ENCODE measurements at places on chromosomes 7 and 10. TPM values are rescaled to one million over a fixed set of nuclear protein-coding genes. Genes with fewer than 3 reads are reported as not detected.

INPP5F gene
- 12.4 TPM for total RNA-seq

SLC26A5 gene
- total RNA-seq: not detected

TMEM196 gene
- total RNA-seq: not detected

EBF3 gene
- not detected for total RNA-seq

PRLHR gene
- total RNA-seq: not detected

DNA sequence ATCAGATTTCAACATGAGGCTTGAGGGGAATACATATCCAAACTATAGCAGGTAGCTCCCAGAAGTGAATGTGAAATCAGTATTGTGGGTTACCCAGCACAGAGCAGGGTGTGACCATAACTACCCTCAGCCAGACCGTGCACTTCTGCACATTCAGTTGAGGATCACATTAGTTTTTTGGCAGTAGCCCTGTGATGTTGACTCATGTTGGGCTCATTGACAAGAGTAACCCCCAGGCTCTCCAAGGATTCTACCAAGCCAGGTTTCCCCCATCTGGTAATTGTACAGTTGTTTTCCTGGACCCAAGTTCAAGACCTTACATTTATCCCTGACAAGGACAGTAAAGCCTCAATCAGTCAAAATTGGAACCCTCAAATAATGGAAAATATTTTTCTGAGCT lies 11.7 kb upstream of the CPA4 start:
- no peak for DNase-seq

DNA sequence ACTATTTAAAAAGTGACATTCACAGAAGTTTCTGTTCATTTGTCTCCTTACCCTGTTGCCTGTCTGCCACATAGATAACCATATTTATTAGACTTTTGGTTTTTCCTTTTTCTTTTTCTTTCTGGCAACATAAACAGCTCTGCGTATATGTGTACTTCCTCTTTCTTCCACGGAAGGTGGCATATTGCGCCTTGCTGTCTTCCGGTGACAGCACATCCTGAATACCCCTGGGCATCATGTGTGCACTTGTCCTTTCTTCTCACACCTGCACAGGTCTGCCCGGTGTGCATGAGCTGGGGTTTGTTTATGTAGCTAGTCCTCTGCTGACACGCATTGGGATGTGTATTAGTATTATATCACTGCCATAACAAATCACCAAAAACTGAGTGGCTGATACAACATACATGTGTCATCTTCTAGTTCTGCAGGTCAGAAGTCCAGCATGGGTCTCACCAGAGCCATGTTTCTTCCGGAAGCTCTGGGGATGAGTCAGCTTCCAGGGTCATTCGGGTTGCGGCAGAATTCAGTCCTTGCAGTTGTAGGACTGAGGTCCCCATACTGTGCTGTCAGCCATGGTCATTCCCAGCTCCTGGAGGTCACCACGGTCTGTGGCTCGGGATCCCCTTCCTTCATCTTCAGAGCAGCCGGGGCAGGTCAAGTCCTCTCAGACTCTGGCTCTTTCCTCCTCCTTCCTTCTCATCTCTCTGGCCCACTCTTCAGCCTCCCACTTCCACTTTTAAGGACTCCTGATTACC lies 596.0 kb upstream of the FOXK1 start:
- no peak for DNase-seq

- no peak for DNase-seq
Observed at GRCh38 chr7:37342176-37342687, 106.4 kb downstream of the ELMO1 start.

- no peak for DNase-seq
Observed at GRCh38 chr7:29328811-29329210, 134.2 kb downstream of the CHN2 start.

DNA sequence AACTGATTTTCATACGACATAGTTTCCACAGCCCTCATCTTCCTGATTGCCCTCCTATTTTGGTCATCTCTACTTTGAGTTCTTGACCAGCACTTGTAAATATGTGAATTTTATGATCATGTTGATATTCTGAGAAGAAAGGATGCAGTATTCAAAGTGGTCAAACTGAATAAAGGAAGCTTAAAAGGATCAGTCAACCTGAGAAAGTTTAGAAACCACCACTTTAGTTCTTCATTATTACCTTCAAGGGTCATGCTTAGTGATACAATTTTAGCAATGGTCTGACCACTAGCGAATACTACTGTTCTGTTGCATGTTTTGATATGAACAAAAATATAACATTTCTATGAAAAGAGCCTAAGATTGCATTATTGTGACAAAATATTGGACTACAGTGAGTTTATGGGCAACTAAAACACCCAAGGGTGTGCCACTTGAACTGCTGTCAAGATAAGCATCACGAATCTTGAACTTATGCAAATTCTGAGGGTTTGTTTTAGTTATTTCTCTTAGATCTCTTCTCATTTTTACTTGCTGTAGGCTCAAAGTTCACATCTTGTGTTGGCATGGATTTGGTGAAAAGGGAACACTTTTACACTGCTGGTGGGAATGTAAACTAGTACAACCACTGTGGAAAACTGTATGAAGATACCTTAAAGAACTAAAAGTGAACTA lies 247.7 kb downstream of the IPMK start:
- no peak for DNase-seq

DNA sequence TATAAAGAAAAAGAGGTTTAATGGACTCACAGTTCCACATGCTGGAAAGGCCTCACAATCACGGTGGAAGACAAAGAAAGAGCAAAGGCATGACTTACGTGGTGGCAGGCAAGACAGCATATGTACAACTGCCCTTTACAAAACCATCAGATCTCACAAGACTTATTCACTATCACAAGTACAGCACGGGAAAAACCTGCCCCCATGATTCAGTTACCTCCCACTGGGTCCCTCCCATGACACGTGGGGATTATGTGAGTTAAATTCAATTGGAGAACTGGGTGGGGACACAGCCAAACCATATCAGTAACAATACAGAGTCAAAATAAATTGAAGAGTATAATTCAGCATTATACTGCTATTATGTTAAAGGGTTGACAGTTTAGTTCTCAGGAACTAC lies 37.8 kb downstream of the RNLS start:
- no peak for DNase-seq

DNA sequence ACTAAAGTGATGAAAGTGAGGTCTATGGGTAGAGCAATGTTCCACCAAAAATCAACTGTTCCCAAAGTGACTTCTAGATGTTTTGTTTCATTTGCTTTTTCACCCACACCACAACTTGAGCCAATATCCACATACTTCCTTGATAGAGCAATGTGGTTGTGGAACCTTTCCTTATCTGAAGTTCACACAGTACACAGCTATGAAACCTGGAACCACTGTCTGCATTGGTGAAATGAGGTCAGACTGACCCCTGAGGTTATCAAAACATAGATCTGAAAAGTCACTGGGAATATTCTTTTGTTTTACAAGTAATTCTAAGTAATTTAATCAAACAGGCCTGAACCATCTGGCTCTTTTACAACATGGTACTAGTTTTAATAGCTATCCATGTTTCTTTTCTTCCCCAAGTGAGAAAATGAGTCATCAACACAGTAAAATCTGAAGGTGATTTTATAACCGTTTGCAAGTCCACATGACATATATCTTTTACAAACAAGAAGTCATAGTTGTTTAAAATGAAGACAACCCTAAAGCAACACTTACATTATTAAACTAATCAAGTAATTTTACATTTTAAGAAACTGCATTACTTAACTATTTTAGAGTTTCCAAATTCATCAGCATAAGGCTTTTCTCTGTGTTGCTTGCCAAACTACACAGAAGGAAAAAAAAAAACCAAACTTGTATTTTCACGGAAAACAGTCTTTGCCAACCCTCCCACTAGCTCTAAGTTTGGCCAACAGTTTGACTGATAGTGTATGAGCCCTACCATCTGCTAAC lies 80.3 kb downstream of the LRRC17 start:
- no peak for DNase-seq

GRCh38 chr10:102665904-102666509 lies 21.7 kb downstream of the TRIM8 start:
- DNase-seq: peak; percentile 78

GRCh38 chr10:119431034-119431772 lies 111.3 kb downstream of the RGS10 start:
- DNase-seq: no peak

DNA sequence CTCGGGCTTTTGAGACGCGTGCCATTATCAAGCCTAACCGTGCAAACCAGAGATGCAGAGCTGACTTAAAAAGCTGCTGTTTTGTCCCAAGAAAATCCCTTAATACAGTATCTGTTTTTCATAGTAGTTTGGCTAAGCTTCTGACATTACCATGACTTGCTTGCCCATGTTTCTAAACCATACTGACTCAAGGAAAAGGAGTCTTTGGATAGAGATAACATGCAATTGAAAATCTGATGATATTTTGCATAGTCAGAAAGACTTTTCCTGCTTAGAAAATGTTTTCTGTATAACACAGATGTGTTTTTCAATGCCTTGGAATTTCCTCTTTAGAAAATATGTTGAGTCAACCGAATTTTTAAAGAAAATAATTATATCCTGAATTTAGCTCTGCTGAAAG lies 21.5 kb upstream of the AKR1E2 start:
- no peak for DNase-seq
